Left ventricle myocardium inferior (tissue), 1 donor: ENCODE measurements at places on chromosomes 5 and 9.
A peak's percentile ranks its signal among the peaks of the same experiment; 100 is the strongest.

- DNase-seq = no peak
Measured at GRCh38 chr9:81635521-81636254, 53.7 kb downstream of the TLE1 start.

DNA sequence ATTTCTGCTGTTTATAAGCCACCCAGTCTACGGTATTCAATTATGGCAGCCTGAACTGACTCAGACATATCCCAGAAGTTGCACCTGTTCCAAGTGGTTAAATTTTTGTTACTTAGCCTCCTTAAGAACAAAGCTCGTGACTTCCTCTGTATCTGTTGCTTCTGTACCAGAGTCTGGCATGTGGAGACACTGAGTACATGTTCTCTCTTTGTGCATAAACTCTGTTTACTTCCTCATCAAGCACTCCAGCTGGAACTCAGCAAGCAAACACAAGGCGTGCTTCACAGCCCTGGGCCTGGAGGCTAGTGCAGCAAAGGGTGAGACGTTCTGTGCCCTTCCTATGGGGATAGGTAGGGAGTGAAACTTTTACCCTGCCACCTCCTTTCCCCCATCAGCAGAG is 19.0 kb downstream of the C9orf152 start:
- peak; percentile 32 for DNase-seq

DNA sequence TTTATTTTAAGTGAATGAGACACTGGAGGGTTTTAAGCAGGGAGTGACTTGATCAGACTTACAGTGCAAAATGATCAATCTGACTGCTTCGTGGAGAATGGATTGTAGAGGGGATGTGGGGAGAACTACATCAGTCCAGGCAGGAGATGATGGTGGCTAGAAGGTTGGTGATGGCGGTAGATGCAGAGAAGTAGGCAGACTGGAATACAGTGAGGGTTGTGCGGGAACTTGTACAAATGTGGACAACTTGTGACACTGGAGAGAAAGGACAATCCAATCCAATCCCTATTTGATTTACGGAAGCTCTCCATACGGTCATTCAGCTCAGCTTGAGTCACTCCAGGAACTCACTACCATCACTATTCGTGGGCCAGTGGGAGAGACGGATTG is 593 bp downstream of the TIGD6 start:
- no peak for DNase-seq

DNA sequence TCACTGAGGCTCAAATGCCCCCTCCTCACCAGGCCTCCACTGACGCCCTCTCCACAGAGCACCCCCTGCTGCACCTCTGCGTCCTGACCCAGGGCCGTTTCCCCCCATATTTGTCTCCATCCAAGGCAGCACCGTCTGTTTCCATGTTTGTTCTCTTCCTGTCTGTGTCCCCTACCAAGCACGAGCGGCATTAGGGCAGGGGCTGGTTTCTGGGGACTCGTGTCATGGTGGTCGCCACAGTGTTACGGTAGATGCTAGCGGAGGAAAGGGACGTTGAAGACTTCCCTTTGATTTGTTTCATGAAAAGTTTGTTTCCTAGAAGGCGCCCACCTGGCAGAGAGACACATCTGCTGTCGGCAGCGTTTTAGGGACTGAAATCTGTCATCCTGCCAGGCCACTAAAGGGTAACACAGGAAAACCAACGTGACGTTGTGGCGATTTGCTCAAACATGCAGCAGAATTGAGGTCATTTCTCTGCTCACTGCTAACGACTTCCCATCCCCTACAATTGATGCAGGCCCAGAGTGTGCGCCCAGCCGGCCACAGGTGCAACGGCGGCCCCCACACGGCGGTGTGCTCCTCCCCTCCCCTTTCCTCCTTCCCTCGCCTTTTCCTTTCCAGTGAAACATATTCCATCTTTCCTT is 79.3 kb upstream of the IRX4 start:
- DNase-seq = no peak
